ENCODE measurements at places on chromosomes 13 and 19.
A peak's percentile ranks its signal among the peaks of the same experiment; 100 is the strongest.

DNA sequence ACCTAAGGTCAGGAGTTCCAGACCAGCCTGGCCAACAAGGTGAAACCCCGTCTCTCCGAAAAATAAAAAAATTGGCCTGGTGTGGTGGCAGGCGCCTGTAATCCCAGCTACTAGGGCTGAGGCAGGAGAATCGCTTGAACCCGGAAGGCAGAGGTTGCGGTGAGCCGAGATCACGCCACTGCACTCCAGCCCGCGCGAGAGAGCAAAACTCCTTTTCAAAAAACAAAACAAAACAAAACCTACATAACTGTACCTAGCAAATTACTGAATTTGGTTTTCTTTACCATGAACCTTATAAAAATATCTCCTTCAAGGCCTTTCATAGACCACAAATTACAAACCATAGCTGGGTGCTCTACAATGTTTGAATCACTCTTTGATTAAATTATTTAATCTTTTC is 760 bp downstream of the ZNF91 start:
- DNase-seq = no peak

GRCh38 chr13:98261165-98261702 is 84.2 kb upstream of the RNF113B start:
- no peak for DNase-seq

- DNase-seq = peak; percentile 59
Measured at GRCh38 chr19:43534816-43535761, 2.1 kb downstream of the ZNF575 start.

DNA sequence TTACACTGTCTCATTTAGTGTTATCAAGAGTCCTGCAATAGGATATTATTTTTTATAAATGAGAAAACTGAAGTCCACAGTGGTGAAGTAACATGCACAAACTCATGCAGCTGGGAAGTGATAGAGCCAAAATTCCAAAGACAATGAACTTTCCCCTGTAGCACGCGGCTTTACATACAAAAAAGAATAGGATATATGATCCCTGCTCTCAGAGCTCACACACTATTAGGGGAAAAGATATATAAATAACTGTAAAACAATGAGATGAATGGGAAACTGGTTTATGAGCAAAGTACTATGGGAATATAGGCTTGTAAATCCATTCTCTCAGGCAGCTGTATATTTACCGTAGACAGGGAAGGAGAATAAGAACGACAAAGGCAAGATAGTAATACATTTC is 39.7 kb downstream of the THSD1 start:
- DNase-seq = no peak

GRCh38 chr19:41249707-41250423 is 14.3 kb upstream of the HNRNPUL1 start:
- peak; percentile 54 for DNase-seq

GRCh38 chr19:41427647-41428480 is 690 bp upstream of the B3GNT8 start:
- DNase-seq = no peak

DNA sequence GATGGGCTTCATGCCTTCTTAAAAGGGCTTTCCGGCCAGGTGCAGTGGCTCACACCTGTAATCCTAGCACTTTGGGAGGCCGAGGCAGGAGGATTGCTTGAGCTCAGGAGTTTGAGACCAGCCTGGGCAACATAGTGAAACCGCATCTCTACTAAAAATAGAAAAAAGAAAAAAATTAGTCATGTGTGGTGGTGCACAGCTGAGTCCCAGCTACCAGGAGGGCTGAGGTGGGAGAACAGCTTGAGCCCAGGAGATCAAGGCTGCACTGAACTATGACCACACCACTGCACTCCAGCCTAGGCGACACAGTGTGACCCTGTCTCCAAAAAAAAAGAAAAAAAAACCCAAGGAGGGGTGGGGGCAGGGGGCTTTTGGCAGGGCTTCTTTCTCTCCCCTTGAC is 7.2 kb downstream of the CARS2 start:
- no peak for DNase-seq

DNA sequence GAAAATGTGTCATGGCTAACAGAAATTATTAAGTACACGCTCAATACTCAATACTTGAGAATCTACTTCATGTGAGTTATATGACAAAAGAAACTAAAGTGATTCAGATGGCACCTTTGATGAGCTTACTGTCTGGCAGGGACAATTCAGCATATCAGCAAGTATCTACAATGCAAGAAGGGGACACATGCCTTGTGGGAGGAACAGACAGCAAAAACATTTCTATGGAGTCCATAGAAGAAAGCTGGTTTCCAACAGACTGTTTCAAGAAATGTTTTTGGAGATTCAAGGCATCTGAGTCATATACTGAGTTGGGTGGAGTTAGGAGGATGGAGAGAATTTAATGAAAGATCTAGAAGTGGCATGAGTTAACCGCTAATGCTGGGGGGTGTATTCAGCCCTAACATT is 54.7 kb downstream of the MBNL2 start:
- DNase-seq = no peak

DNA sequence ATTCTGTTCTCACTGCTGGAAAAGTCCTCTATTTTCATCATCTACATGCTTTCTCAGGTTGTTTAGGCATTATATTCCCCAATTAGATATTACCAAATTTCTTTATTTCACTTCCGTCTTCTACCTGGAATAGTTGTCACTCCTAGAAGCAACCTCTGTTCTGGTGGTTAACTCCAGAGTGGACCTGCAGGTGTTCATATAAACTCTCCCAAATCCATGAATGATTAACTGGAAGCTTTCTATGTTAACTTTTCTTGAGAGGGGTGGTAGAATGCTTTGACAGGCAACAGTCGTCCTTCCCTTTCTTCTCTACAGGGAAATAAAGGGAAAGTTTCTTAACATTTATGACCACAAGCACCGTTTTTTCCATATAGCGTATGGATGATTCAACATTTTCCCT is 48.4 kb upstream of the UFM1 start:
- DNase-seq = no peak

DNA sequence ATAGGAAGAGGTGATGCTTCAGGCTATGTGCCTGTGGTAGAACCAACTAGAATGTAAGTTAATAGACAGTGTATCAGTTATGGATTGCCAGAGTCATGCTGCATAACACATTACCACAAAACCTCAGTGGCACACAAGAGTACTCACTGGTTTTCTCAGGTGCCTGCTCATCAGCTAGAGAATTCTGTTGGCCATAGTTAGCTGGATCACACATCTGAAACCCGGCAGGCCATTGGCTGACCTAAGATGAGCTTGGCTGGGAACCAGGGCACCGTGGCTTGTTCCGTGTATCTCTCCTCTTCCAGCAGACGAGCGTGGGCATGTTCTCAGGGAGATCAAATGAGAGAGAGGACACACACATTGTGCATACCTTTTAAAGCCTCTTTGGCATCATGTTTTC is 76.7 kb downstream of the TEX26 start:
- DNase-seq = no peak

DNA sequence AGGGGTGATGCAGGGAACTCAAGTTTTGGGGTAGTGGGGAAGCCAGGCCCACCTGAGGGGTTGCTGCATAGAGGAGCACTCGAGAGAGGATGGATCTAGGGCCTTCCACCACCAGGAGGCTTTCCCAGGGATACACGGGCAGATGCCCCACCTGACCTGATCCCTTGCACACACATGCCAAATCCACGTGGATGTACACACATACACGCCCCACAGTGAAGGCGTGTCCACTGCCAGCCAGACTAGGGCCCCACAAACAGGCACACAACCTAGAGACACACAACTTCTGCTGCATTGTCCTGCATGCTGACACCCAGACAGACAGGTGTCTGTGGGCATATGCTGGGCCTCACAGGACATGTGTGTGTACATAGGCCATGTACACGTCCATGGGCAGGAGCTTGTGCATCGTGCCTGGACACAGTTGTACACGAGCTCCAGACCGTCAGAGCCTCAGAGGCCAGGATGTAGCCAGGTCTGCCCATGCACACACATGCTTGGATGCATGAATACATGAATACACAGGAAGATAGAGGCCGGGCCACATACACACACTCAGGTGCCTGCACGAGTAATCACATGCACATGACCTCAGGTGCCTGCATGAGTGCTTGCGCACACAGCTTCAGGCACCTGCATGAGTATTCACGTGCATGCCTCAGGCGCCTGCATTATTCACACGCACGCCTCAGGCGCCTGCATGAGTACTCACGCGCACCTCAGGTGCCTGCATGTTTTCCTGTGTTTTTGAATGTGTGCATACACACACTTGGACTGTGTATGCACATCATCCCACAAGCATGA is 8.9 kb downstream of the CCDC97 start:
- no peak for DNase-seq

- no peak for DNase-seq
Measured at GRCh38 chr19:29813642-29814041, 1.9 kb downstream of the CCNE1 start.

- no peak for DNase-seq
Measured at GRCh38 chr13:58619396-58620113, 988.0 kb downstream of the PCDH17 start.

- DNase-seq = no peak
Measured at GRCh38 chr13:107866941-107867623, 348.3 kb downstream of the LIG4 start.

Data from A549 (cell line).